ENCODE measurements at places on chromosomes 7 and 10.

GRCh38 chr7:66946545-66946944 is 25.5 kb downstream of the TMEM248 start:
- DNase-seq, result no peak

DNA sequence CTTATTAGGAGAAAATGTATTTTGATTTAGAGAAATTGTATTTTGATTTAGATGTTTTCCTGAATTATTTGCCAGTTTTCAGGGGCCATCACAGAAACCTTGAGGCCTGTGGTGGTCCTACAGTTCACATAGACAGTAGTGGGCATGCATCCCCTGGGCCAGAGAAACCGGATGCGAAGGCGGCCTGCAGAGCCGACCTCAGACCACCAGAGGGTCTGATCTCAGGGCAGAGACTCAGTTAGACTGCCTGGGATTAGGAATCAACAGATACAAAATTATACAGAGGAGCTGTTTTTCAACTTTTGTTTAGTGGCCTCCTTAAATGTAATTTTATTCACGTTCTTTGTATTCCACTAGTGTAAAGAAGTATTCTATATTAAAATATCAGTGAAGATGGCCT is 158.4 kb downstream of the PAXIP1 start:
- no peak for DNase-seq

DNA sequence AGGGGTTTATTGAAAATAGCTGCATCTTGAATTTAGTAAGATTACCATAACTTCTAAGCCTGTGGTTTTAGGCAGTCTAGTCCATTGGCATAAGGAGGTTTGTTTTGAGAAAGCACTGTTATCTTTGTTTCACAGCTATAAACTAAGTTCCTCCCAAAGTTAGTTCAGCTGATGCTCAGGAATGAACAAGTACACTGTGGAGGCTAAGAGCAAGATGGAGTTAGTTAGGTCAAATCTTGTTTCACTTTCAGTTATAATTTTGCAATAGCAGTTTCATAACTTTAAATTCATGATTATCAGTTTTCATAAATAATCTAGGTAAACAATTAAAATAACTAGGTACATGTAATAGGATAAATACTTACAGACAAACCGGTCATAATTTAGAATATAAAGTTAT is 15.4 kb downstream of the SEC61G start:
- DNase-seq, result no peak

DNA sequence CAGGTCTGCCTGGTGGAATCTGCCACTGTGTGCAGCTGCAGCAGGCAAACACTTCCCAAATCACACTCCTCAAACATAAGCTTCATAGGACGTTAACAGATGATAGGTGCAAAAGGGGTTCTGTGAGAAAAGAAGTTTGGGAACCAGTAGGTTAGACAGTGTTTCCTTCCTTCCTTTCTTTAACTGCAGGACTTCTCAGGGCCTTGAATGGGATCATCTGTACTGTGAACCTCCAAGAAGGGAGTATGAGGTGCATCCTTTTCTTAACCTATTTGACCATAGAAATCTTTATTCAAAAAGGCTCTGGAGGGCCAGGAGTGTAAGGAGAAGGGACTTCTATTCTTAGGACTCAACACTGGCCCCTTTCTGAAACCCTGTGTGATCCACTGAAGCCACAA is 33.0 kb downstream of the CAMK2B start:
- no peak for DNase-seq

DNA sequence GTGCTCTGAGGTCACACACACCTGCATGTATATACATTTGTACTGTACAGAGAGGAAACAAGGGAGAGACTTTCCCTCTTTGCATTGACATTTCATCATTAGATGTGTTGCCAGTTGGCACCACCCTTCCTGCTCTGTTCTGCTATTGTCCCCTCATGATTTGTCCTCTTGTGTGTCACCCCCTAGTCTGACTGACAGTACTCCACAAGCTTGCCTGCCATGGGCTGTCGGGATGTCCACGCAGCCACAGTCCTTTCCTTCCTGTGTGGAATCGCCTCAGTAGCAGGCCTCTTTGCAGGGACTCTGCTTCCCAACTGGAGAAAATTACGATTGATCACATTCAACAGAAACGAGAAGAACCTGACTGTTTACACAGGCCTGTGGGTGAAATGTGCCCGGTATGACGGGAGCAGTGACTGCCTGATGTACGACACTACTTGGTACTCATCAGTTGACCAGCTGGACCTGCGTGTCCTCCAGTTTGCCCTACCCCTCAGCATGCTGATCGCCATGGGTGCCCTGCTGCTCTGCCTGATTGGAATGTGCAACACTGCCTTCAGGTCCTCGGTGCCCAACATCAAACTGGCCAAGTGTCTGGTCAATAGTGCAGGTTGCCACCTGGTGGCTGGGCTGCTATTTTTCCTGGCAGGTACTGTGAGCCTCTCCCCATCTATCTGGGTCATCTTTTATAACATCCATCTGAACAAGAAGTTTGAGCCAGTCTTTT is 9.4 kb downstream of the CLDN12 start:
- no peak for DNase-seq

GRCh38 chr7:20132585-20132984 is 84.6 kb downstream of the MACC1 start:
- no peak for DNase-seq

DNA sequence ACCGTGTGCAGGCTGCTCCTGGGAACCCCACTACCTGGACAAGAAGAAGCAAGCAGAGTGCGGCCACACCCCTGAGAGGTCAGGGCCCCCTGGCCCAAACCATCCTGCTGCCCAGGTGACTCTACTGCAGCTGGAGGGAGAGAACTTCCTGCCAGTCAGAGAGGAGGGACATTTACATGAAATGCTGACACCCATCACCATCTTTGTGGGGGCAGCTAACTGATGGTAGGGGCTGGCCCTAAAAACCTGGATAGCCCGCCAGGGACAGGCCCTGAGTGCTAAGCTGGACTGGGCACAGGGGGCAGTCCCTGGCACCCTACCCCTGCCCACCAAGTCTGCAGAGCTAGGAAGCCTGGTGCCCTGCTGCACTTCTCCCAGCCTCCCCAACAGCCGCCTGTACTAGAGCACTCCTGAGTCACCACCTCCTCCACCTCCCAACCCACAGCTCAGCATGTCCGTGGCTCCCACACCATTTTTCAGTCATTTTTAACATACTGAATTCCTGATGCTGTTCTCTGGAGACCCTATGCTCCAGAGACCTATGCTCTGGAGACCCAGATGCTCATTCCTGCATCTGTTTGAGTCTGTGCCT is 27.5 kb downstream of the DPCD start:
- no peak for DNase-seq

DNA sequence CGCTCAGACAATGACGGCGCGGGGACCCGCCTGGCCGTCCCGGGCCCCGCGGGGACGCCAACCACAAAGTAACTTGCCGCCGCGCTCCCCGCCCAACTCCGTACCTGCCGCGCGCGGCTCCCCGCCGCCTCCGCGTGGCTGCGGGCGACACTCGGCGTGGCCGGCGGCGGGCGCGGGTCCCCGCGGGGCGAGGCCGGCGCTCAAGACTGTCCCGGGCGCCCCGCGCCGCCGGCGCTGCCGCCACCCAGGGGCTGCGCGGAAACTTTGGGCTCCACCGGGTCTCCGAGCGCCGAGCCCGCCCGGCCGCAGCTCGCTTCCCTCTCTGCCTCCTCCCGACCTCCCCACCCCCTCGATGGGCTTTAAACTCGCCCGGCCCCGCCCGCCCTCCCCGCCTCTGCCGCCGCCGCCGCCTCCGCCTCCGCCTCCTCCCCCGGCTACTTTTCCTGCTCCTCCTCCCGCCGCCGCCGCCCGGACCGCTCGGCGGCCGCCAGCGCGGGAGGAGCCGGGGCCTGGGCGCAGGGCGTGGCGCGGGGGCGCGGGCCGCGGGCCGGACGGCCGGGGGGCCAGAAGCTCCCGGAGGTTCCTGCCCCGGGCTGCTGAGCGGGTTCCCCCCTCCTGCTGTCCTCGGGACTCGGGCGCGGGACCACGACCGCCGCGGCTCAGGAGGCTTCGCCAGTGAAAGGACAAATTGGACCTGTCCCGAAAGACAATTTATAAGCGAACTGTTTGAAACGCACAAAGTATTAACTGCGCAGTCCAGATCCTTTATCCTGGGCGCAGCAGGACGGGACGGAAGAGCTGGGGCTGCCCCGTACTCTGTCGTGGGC is 10.6 kb upstream of the GRB10 start:
- DNase-seq, result no peak

DNA sequence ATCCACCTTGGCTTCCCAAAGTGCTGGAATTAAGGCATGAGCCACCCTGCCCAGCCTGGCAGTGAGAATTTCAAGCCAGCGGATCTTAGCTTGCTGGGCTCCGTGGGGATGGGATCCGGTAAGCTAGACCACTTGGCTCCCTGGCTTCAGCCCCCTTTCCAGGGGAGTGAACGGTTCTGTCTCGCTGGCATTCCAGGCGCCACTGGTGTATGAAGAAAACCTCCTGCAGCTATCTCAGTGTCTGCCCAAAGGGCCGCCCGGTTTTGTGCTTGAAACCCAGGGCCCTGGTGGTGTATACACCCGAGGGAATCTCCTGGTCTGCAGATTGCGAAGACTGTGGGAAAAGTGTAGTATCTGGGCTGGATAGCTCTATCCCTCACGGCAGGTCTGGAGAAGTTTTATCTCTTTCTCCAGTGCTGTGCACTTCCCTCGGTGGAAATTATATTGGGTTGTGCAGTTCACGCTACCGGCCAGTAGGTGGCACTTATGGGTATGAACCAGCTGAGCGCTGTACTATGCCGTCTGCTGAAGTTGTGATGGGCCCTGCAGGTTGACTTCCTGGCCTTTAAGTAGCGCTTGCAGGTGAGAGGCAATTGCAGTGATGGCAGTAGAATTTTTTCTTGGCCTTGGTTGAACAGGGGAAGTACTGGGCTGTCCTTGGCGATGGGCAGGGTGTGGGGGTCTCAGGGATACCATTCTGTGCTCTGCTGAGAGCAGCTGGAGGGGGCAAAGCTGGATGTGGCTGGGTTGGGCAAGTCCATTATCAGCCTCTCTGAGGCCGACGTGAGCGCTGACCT is 138.0 kb upstream of the MTPN start:
- no peak for DNase-seq

DNA sequence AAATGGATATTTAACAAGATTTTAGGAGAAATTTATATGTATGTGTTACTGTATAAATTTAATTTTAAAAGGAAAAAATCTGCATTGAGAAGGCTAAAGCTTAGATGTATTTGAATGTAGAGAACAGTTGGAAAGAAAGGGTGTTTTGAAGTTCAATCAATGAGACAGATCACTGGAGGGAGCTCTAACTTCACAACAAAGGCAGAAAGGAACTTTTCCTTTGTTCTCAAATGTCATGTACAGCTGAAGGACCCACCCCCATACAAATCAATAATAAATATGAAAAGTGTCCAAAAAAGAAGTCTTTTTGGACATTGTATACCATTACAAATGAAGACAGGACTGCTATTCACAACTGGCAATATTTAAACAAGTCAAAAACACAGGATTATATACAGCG is 403.4 kb downstream of the DNAJB9 start:
- no peak for DNase-seq

GRCh38 chr7:135291809-135292253 is 58.2 kb downstream of the STRA8 start:
- DNase-seq, result no peak

DNA sequence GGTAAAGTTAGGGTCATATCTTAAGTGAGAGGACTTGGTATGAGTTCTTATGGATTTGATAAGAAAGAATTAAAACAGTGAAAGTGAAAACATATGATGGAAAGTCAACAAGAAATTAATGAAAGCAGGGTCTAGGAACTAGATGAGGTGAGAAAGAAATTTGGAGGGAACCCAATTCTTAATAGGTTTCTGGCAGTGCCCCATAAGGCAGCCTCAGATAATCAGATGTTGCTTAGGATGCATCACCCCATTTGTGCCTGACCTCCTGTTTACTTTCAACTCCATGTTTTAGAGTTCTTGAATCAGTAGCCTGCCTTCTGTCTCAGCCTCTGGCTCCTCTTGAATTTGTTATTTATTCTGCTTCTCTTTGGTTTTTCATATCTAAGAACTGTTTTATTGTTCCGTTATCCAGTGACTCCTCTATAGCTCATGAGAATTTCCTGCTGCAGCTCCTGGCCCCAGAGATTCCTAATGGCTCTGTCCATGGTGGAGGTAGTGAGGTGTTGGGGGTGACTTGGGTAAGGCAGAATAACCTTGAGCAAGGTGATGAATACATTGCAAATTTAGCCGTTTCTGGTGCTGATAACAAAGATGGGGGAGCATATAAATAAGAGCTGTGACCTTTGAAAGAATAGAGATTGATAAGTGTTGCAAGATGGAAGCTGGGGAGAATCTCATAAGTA is 17.6 kb downstream of the ITGB8 start:
- DNase-seq, result no peak

- no peak for DNase-seq
Observed at GRCh38 chr10:76871697-76872295, 765.8 kb downstream of the KCNMA1 start.

DNA sequence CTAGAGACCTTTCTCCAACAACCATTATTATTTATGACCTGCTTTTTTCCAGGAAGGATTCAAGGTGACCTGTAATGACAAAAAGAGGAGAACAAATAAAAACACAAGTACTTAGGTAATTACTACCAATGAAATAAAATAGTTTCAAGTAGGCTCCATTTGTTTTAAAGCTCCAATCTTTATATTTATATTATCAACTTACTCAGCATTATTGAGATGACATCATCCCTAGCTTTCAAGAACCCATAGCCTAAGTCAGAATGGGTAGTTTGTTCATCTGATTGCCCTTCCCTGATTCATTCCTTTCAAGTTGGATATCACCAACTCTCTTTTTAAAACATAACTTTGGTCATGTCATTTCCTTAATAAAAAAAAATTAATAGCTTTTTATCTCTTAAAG is 131.5 kb downstream of the GRM3 start:
- no peak for DNase-seq

GRCh38 chr7:66466081-66466600 is 162.5 kb upstream of the KCTD7 start:
- DNase-seq, result no peak

- no peak for DNase-seq
Observed at GRCh38 chr10:30435073-30435422, 1.1 kb downstream of the MAP3K8 start.

- no peak for DNase-seq
Observed at GRCh38 chr7:33623267-33623666, 282.1 kb upstream of the BMPER start.
